ENCODE measurements at places on chromosomes 12 and 14. TPM values are rescaled to one million over a fixed set of nuclear protein-coding genes. Genes with fewer than 3 reads are reported as not detected.

Gene OR4K13
- not detected for total RNA-seq

Gene SIX6
- total RNA-seq = not detected

- DNase-seq = no peak
- peaks cover 5% of the 10 kb centered on the region for H3K4me1 ChIP-seq
- H3K27me3 ChIP-seq = no peaks in the 10 kb centered on the region
- H3K27ac ChIP-seq = no peak overlapping the region
Measured at GRCh38 chr12:51383269-51383905, 7.8 kb downstream of the GALNT6 start.

GRCh38 chr14:98382662-98383061 is 889.3 kb downstream of the BCL11B start:
- DNase-seq = no peak
- no peaks in the 10 kb centered on the region for H3K36me3 ChIP-seq
- H3K4me3 ChIP-seq = no peak overlapping the region
- H3K27ac ChIP-seq = no peak overlapping the region
- H3K27me3 ChIP-seq = no peaks in the 10 kb centered on the region
